PC-9 (cell line): ENCODE measurements at places on chromosomes 4 and X.

- DNase-seq: peak; percentile 59
Measured at GRCh38 chrX:97399400-97399799, 515.7 kb downstream of the RPA4 start.

DNA sequence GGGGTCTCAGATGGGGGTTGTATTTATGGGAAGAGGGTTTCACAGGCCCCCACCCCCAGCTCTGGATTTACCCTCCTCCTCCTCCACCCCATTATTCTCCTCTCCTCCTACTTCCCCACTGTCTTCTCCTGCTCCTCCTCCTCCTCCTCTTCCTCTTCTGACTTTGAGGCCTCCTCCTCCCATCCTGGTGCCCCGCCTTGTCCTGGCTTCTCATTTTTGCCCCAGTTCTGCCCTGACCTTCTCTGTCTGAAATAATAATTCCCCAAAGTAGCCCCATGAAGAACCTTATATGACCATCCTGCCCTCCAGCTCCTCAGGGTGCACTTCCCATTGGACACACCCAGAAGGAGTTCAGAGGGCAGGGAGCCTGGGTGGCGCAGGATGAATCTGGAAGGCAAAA is 351.4 kb upstream of the GATB start:
- DNase-seq: no peak

GRCh38 chr4:137705171-137705783 is 173.0 kb upstream of the PCDH18 start:
- no peak for DNase-seq

GRCh38 chrX:40644821-40645358 is 2.5 kb downstream of the CXorf38 start:
- peak; percentile 49 for DNase-seq

GRCh38 chr4:187577941-187578480 is 417.6 kb upstream of the ZFP42 start:
- DNase-seq: no peak

DNA sequence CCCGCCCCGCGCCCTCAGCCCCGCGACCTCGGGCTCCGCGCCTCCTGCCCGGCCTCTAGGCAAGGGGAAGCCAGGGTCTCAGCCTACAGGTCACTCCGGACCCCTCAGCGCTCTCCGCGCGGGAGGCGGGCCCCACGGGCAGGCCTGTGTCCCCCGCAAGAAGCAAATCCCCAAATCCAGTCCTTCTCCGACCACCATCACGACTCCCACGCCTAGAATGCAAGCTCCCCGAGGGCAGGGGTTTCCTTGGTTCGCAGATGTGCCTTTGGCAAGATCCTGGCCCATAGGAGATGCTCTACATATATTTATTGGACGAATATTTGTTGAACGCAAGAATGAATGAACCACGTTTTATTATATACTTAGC is 260 bp upstream of the CCDC149 start:
- DNase-seq: no peak

- DNase-seq: no peak
Measured at GRCh38 chrX:108442901-108443464, 3.3 kb downstream of the COL4A5 start.

DNA sequence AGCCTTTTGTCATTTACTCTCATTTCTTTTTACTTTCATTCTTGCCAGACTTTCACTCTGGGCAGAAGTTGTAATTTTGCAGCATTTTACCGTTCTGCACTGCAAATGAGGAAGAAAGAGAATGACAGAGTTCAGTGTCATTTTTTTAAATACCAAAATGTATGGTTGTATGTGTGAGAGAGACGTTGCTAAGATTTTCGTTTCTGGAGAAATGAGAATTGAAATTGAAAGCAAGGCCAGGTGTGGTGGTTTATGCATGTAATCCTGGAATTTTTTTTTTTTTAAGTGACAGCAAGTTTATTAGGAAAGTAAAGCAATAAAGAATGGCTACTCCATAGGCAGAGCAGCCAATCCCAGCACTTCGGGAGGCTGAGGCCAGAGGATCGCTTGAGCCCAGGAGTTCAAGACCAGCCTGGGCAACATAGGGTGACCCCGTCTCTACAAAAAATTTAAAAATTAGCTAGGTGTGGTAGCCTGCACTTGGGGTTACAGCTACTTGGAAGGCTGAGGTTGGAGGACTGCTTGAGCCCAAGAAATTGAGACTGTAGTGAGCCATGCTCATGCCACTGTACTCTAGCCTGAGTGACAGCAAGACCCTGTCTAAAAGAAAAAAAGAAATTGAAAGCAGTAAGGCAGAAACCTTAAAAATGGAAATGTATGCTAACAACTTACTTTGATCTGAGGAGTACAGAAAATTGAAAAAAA is 12.9 kb downstream of the DCK start:
- no peak for DNase-seq

DNA sequence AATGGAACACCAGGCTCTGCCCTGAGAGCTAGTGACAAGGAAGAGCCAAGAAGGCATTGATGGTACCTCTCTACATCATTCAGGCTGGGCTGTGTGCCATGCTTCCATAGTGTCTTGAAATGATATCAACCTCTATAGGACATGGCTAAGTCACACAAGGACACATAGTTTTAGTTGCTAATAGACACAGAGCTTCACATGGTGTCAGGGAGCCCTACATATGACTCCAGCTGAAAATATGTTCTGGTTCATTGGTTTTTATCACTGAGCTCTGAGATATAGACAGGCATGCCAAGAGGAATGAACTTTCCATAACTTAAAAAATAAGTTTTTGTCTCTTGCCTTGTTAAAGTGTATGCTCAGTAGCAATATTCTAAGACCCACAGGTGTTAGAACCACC is 72.1 kb upstream of the PRKG2 start:
- DNase-seq: no peak
